ENCODE measurements at places on chromosomes 16 and 17.

DNA sequence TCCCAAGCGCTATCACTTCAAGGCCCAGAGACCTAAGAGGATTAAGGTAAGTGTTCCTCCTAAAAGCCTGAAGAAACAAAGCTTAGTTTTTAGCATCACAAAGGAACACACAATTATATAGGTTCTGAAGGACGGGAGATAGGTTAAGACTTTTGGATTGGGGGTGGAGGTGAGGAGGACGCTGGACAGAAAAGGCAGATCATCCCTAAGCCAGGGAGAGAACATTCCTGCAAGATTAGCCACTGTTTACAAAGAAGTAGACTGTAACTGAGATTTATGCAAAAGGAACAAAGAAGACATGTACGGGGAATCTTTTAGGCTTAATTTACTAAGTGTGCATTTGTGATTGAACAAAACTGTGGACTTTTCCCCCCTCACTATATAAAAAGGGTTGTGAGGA, 184.1 kb upstream of the IRX5 start:
- no peak for DNase-seq

DNA sequence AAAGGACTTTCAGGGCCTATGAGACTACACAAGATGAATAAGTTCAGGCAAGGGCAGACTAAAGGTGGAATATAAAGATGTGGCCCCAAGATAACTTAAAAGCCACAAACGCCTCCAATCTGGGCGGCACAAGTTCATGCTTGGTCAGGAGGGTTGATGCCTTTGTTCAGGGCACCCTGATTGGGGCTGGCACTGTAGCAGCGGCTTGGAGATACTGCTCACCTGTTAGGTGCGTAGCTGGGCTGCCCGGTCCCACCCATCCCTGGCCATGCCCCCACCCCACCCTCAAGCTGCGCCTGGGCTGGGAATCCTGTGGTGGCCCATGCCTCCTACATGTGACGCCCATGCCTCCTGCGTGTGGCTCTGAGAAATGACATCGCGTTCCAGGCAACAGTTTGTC, 12.5 kb upstream of the SLC13A2 start:
- no peak for DNase-seq

GRCh38 chr16:49021136-49021535, 260.5 kb downstream of the CBLN1 start:
- no peak for DNase-seq

DNA sequence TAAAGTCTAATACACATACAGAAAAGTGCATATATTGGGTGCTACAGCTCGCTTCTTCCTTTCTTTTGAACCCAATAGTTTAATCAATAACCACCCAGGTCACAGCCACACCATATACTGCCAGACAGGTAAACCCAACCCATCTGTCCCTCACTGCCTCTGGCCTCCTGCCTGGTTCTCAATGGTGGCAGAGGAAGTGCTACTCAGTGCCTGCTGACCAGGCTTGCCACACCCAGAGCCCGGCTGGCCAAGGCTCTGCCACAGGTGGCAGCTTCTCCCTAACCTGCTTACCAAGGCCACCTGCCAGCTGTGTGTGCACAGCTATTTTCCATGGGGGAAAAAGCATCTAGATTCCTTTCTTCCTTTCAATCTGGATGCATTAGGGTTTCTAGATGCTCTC, 584 bp downstream of the PMP22 start:
- no peak for DNase-seq

GRCh38 chr16:11354733-11355574, 9.7 kb downstream of the RMI2 start:
- no peak for DNase-seq

GRCh38 chr16:19142939-19143598, 25.0 kb upstream of the SYT17 start:
- no peak for DNase-seq

GRCh38 chr16:68526143-68526781, 12.8 kb upstream of the ZFP90 start:
- DNase-seq = no peak

DNA sequence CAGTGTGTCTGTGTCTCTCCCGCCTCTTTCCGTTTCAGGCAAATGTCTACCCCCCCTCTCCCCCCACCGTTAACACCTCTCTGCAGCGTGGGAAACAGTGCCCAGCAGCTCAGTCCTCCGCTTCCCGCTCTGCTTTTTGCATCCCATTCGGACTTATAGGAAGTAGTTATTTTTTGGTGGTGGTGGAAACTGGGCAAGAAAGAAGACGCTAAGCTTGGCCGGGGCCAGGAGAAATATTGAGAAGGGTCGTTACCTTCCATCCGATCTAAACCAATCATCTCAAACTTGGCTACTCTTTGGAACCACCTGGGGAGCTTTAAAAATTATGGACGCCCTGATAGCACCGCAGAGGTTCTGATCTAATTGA, 499 bp upstream of the HLF start:
- no peak for DNase-seq

DNA sequence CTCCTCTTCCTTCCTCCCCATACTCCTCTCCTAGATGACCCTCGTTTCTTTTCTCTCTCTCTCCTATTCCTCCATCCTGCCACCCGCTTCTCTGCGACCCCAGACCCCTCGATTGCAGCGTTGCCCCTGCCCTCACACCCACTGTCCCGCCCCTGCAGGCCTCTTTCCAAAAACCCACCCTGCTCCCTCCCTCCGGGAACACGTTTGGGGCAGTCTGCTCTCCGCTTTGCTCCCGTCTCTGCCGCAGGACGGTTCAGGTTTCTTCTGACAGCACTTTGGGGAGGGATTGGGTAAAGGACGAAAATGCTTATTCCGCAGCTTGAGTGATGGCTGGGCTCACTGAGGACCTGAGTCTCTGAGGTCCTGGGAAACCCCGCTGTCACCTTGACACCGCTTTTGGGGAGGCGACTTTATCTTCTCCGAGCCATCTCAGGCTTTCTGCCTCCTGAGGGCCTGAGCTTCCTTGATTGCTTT, 690 bp downstream of the NDE1 start:
- no peak for DNase-seq

- DNase-seq = no peak
These were observed 3.3 kb downstream of the HASPIN start for GRCh38 chr17:3727041-3727440.

DNA sequence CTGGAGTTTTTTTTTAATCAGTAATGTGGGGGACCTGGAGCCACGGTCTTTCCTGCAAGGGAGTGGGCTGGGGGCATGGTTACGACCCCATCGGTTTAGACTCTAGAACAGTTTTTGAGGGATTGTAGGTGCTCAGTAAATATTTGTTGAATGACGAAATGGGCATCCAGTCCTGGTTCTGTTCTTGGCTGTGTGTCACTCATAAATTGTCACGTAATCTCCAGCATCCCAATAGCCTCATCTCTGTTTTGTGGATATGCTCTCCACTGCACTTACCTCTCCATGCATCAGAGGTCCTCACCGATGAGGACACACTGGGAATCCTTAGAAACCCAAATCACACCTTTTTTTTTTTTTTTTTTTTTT, 497 bp upstream of the SLC38A7 start:
- DNase-seq = no peak

- no peak for DNase-seq
These were observed 4.3 kb downstream of the RNF112 start for GRCh38 chr17:19415311-19415710.

DNA sequence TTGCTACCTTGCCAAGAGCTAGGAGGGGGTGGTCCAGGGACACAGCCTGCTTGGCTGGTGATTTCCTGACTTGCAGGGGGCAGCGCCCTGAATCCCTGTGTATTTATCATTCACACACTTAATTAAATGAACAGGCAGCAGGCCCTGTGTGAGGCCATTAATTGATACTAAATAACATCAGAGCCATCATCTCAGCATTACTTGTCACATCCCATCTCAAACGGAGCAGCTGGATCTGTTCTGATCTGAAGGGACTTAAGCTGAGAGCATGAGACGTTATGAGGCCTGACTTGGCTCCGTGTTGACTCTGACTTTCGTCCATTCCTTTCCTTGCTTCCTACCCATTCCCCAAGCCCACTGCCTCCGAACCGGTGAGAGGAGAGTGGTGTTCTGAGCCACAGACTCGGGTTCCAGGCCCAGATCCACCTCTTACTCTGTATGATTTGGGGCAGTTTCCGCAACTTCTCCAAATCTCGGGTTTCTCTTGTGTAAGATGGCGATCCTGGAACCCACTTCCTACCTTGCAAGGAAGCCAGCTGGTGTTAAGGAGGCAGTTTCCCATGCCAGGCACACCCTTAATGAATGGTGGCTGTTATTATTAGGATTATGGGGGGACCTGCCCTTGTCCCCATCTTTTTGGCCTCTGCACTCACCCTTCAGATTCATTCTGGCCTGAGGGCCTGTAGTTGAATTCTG, 33.8 kb downstream of the CACNA1G start:
- no peak for DNase-seq

DNA sequence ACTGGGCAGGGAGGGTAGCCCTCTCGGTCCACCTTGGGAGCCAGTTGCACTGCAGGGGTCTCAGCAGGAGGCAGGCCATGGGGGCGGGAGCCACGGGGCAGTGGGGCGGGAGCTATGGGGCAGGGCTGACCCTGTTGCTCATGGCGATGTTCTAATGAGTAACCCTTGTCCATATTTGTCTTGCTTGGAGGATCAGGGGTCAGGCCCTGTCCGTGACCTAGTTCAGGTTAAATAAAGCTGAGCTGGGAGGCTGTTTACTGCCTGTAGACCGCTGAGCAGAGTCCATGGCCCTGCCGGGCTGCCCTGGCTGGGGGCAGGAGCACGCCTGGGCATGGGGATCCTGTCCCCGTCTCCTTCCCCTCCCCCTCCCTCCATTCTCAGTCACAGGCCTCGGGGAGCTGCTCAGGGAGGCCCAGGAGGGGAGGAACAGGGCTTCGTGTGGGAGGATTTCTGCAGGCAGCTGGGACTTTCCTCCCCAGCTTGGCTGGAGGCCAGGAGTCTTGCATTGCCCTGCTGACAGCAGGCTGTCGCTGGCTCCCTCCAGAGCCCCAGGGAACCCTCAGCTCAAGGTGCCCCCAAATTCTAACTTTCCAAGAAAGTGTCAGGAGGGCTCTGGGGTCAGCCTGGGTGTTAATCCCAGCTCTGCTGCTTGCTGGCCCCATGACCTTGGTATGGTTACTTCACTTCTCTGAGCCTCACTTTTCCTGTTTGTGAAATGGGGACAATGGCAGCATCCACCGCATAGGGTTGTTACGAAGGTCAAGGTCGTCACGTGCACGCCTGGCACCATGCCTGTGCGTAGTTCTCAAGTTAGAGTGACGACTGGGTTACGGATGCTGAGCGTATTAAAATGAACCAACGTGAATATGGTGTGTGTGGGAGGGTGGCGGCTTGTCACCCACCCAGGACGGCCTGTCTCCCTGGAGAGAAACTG, 6.1 kb upstream of the SERPINF2 start:
- DNase-seq = no peak

DNA sequence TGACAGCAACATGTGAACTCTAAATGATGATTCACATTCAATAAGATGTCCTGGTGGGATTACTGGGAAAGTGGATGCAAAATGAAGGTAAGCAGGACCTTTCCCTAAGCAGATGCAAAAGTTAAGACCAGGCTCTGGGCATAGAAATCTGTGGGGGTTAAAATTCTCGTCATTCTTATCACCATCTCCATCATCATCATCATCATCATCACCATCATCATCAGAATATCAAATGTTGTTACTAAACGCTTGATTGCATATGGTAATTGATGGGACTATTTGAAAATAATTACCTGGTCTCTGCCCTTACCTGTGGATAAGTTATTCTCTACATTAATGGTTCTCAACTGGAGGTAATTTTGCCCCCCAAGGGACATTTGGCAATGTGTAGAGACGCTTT, 41.9 kb upstream of the TMEM132E start:
- DNase-seq = no peak

DNA sequence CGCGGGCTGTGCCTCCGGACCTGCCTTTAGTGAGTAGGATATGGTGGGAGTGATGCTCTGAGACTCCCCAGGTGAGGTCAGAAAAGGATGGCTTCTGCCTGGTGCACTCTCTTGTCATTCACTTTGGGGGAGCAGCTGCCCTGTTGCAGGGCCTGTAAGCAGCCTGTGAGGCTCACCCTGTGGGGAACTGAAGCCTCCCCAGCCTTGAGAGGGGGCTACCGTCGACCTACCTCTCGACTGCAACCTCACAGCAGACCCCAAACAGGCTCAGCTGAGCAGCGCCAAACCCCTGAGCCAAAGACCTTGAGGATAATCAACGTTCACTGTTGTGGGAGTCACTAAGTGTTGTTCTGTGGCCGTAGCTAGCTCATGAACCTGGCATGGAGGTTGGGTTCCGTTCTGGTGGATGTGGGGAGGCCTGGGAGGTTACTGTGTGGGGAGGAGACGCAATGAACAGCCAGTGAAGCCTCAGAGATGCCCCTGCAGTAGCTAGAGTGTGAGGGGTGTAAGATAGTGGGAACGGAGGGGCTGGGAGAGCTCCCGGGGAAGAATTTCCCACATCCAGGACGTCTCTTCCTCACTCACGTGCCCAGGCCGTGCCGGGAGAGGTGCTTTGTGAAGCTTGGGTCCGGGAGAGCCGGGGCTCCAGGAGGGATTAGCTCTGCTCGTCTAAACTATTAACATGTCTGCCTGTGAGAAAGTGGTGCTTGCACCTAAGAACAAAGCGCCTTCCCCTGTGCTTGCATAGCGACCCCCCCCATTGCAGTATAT, 38.8 kb downstream of the METRNL start:
- DNase-seq = no peak

DNA sequence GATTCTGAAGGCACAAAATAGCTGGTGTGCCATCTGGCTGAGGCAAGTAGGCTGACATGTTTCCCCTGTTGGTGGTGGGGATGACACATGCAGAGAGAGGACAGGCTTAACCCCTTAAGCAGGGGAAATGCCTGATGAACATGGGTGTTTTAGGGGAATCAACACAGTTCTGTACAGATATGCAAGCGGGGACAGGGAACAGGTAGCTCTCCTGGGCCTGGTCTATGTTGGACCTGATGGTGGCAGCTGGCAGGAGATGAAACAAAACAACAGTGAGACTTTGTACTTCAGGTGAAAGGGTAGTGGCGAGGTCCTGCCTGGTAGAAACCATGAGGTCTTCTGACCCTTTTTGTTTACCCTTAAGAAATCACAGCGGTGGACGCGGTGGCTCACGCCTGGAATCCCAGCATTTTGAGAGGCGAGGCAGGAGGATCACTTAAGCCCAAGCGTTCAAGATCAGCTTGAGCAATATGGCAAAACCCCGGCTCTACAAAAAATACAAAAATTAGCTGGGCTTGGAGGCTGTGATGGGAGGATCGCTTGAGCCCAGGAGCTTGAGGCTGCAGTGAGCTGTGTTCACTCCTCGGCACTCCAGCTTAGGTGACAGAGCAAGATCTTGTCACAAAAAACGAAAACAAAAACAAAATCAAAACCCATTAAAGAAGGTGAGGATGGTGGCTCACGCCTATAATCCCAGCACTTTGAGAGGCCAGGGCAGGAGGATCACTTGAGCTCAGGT, 10.5 kb downstream of the OR1F1 start:
- no peak for DNase-seq

DNA sequence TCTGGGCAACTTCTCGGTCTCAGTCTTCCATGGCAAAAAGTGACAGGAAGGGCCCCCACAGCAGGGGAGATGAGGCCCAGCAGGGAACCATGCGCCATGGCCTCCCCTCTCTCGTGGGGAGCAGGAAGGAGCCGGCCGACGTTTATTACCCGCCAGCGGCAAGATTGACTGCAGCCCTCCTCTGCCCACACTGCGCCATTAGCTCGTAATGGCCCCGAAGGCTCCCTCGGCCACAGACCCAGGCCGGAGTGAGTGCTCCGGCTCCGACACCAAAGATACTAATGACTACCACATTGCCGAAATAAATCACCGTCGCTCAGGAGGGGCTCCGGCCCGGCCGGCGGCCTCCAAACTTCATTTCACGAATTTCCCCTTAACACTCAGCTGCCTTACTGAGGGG, 226.9 kb downstream of the C16orf78 start:
- no peak for DNase-seq

Data from HS-5 (cell line).